ENCODE measurements at places on chromosomes 7 and 10.

GRCh38 chr7:83060218-83060617, 102.5 kb downstream of the PCLO start:
- no peak for DNase-seq

GRCh38 chr10:78342827-78343653, 309.4 kb downstream of the RPS24 start:
- no peak for DNase-seq

DNA sequence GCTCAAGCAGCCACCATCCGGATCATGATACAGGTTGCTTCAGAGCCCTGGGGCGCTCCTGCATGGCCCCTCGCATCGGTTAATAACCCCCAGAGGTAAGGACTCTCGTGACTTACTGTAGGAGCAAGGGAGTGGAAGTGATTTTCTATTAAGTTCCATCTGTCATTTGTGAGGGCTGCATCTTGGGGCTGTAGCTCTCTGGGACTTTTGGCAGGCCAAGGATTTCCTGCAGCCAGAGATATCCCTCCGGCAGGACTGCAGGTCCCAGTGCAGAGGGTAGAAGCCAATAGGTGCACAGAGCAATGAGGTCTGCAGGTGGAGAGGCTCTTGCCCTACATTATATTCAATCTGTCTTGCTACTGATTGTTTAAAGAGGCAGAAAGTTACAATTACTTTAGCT, 356.8 kb upstream of the ADARB2 start:
- no peak for DNase-seq

- DNase-seq, result peak; percentile 16
These were observed 621 bp downstream of the P4HA1 start for GRCh38 chr10:73096041-73096448.

- no peak for DNase-seq
These were observed 931 bp downstream of the PAPSS2 start for GRCh38 chr10:87660484-87661133.

DNA sequence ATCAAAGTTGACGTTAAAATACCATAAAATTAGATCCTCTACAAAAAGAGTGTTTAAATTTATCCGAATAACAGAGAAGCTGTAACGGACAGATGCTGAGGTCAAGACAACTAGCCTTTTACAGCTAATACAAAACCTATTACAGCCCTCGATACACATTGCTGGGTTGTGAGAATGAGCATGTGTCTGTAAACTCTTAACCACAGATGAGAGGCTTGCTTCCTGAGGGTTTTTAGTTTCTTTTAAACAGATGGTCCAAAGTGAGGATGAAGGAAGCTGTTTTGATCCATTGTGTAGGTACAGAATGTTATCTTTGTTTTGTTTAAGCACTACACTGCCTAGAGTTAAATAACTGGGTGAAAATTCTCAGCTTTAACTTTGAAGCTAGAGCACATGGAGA, 578.2 kb downstream of the PARD3 start:
- DNase-seq, result no peak

- DNase-seq, result no peak
These were observed 5.2 kb upstream of the HOXA2 start for GRCh38 chr7:27107391-27108381.

DNA sequence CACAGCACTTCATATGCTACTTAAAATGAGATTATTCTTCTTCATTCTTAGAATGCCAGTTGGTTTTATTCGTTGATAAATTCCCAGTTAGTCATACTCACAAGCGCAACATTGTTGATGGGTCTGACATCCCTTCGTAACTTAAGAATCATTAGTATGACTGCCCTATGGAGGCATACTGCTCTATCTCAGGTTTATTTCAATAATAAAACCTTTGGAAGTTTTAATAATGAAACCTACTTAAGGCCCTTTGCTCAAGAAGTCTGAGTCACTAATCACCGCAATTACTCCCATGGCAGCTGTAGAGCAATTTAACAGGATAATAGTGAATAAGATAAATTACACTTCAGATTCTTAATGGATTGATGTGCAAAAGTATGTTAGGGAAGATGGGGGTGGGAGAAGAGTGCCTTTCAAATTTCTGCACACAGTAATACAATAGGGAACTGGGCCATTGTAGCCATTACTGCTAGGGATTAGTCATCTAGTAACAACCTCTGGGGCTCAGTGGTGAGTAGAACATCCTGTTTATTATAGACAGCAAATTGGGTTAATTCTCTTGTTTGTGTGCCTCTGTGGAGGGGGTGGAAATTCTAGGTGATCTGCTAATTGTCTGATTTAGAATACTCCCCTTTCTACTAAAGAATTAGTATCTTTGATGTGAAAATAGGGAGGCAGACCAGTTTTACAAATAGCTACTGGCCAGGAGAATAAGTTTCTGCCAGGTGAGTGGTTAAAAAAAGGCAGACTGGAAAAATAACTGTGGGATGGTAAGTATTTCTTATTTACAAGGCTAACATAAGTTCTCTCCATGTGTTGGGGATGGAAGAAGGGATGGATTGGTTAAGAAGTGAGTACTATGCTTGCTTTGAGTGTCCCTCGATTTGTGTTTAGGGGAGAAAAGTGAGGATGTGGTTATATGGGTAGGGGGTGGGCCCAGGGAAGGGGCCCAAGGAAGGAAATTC, 74.5 kb upstream of the VKORC1L1 start:
- DNase-seq, result no peak

GRCh38 chr10:12420530-12421120, 71.3 kb downstream of the CAMK1D start:
- DNase-seq, result no peak

DNA sequence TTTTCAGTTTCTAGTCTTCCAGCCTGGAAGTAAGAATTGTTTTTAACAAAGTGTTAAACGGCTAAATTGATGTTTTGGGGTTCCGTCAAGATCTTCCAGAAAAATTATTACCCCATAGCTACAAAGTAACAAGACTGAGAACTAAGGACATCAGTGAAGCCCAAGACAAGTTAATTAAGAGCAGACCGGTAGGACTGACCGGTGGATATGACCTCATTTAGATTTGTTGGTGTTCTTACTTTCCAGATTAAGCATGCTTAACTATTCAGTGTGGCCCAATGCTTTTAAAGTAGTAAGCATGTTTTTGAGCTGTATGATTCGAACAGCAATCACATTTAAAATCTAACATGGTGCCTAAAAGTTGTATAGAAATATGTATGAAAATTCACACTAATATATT, 73.1 kb upstream of the RPA3 start:
- DNase-seq, result no peak

DNA sequence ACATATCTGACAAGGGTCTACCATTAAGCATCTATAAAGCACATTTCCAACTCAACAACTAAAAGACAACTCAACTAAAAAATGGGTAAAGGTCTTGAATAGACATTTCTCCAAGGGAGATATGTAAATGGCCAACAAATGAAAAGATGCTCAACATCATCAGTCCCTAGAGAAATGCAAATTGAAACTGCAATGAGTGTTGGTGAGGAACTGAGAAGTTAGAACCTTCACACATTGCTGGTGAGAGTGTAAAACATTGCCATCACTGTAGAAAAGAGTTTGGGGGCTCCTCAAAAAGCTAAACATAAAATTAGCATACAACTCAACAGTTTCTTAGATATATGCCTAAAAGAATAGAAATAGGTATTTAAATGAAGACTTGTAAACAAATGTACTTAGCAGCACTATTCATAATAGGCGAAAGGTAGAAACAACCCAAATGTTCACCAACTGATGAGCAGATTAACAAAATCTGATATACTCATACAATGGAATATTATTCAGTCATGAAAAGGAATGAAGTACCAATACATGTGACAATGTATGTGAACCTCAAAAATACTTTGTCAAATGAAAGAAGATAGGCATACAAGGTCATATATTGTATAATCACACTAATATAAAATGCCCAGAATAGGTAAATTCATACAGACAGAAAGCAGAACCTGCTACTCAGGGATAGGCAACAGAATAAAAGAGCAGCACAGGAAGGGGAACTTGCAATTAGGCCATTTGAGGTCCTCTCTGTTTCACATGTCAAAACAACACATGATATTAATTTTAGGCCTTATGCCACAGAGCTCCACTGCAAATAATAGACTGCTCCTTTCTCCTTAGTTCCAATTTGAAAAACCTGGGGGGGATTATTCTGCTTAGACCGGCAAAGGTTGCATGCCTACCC, 10.6 kb upstream of the LRRC72 start:
- DNase-seq, result no peak

DNA sequence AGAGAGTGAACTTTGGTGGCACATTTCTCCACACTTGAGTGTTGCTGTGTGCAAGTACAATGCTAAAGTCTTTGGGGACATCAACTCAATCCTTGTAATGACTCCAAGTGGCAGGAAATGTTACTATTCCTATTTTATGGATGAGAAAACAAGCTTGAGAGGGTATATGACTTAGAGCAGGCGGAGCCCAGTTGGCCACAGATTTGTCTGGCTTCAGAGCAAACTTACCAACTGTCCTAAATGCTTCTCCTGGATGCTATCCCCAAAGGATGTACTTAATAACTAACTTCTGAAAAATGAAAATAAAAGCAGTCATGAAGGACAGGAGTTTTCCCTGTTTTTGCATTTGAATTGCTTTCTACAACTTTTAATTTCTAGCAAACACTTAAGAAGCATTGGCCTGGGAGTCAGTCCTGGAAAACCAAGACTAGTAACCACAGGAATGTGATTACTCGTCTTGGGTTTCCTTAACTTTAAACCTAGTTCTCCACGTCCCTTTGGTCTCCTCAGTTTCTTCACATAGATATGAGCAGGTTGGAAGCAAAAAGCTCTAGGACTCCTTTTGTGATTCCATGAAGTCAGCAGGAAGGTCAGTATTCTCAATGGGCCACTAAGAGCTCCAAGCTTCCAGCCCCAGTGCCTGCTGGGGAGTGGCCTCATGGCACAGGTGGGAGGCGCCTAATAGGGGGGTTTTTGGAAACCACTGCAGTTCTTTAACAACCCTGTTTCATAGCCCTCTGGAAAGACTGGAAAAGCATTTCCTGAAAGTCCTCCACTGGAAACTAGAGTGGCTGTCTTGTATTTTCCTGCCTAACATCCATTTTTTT, 140.8 kb downstream of the GLCCI1 start:
- DNase-seq, result no peak

Data from stimulated activated CD4-positive, alpha-beta T cell treated with anti-CD3 and anti-CD28 coated beads, Interleukin-1b, Interleukin-23, amount 100 ng/mL, for 1 hour (primary cell).